CD4-positive, alpha-beta T cell treated with Interleukin-6 at 100 ng/mL for 8 hours (primary cell): ENCODE measurements at places on chromosomes 12 and 14.

- no peak for DNase-seq
Observed at GRCh38 chr14:103550451-103551337, 11.8 kb downstream of the BAG5 start.

DNA sequence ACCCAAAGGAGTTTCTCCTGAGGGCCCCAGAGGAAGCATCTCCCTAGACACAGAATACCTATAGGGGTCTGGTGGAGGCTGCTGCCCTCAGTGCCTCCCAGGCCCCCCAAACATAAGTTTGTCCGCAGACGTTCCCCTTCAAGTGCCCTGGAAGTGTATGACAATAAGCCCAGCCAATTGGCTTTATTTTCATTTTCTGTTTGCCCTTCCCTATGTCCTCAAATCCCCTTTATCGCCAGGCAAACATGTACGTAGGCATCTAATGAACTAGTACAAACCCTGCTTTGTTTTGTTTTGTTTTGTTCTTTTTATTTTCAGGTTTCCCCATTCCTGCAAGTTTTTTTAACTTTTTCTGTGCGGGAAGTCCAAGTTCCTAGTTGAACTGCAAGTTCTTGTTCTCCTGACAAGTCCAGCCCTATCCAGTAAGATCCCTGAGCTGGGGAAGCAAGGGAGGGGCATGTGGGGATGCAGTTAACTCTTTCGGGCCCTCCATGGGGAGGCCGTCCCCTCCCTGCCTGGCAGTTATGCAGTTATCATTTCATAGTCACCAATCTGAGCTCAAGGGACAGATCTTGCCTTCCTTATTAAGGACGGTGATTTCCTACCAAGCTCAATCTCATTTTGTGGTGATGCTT lies 141.9 kb downstream of the KCNA5 start:
- DNase-seq: no peak

DNA sequence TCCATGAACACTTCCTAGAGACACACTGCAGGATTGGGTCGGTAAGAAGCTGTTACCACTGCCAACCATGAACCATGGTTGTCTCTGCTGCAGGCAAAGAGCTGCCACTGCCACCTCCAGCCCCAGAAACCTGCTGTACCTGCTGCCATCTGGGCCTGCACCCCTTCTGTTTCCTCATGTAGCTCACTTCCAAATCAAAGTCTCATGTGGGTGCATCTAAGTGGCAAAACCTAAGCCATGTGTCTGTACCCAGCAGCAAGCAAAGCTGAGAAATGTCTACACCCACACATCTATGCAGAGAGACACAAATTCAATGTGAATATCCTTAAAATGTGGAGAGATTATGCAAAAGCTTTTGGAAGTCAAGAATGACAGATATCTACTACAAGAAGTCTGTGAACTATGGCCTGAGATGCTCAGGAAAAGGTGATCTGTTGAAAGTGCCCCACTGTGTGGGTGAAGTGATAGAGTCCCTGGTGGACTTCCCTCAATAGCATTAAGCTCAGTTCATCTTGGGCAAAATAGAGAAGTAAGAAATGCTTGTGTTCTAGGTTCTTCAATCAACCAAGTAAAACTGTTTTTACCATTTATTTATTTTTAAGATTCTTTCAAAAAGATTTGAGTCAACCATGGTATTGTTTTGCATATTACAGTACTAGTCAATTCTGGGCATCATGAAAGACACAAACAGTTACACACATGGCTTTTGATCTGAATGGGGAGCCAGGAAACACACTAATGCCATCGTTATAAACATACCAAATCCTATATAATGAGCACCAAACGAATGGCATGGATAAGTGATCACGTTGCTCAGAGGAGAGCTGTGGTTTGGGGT lies 64.4 kb downstream of the FOS start:
- DNase-seq: no peak

- DNase-seq: no peak
Observed at GRCh38 chr12:110865521-110865920, 18.7 kb downstream of the CCDC63 start.

DNA sequence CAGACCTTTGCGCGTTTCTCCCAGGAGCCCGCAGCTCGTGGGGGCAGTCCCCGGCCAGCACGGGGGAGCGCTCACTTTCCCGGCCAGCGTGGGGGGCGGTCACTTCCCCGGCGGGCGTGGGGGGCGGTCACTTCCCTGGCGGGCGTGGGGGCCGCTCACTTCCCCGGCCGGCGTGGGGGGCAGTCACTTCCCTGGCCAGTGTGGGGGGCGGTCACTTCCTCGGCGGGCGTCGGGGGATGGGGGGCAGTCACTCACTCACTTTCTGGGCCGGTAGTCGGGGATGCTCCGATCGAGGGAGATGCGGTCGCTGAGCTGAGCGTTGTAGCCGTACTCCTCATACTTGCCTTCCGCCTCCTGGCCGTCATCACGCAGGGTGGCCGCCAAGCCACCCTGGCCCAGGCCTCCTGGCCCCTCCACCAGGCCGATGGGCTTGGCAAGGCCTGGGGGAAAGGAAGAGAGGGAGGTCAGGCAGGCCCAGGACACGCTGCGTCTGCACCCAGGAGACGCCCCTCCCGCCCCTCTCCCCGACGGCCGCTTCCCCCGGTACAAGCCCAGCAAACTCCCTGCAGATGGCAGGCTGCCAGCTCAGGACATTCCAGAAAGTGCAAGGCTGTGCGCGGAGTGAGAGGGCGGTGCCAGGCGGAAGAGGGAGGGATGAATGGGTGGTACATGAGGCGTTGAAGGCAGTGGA lies 43.3 kb downstream of the GALNT9 start:
- no peak for DNase-seq

DNA sequence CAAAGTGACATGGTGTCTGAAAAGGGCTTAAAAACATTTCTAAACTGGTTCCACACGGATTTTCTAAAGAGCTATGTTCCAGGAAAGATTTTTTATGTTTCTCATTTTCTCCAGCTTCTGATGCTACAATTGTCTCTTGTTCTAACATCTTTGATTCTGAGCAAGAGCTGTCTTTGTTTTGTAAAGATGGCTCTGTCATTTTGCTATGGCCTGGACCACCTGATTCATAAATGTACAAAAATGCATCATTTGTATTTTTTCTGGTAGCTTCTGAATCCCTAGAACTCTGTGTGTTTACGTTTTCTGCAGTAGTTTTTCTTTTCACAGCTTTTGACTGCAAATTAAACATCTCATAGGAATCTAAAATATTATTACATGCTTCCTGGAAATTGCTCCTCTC lies 3.2 kb downstream of the MLH3 start:
- no peak for DNase-seq

DNA sequence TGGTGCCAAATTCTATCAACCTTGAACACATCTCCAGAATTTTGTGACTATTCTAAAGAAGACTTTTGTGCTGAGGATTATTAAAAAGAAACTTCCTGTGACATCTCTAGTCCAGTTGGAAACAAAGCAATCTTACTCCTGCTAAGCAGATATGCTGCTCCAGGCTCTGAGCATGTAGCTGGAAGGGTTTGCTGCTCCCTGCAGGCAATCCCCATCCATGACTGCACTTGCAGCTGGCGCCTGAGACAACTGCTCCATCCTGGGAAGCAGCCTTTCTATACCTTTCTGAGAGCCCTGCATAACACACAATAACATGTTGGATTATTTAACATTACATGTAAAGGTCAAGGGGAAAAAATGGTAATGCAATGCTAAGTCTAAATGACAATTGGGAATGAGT lies 105.1 kb downstream of the NDUFA12 start:
- no peak for DNase-seq

DNA sequence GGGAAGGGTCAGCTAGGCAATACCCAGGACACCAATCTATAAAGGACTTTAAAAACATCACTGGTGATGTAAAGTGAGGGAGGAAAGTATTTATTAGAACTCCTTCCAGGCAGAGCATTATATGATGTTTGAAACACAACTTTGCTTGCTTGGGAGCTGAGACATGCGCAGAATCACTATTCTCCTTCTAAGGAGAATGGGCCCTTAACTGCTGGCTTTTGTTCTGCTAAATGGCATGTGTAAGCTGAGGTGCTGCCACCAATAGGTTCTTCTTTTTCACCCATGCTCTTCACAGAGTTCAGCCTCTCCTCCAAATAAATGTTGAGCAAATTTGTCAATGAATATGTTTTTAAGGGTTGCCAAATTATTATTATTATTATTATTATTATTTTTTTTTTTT lies 3.9 kb downstream of the STAC3 start:
- DNase-seq: no peak

DNA sequence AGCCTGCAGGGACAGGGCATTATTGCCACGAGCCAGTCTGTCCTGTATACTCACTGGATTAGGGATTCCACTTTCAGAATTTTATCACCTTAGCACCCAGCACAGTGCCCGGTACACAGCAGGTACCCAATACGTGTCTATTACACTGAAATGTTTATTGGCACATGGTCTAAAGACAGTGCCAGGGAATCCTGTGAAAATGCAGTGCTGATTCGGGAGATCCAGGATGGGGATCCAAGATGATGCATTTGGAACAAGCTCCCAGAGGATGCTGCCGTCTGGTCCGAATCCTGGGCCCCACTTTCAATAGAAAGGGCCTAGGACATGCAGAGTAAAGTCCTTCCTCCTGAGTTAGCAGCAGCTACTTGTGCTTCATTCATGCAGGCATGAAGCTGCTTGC lies 230.7 kb downstream of the CACNA1C start:
- DNase-seq: no peak

GRCh38 chr14:56744016-56744415 lies 66.3 kb downstream of the OTX2 start:
- no peak for DNase-seq

- DNase-seq: no peak
Observed at GRCh38 chr14:67418401-67419191, 6.6 kb upstream of the PLEK2 start.

DNA sequence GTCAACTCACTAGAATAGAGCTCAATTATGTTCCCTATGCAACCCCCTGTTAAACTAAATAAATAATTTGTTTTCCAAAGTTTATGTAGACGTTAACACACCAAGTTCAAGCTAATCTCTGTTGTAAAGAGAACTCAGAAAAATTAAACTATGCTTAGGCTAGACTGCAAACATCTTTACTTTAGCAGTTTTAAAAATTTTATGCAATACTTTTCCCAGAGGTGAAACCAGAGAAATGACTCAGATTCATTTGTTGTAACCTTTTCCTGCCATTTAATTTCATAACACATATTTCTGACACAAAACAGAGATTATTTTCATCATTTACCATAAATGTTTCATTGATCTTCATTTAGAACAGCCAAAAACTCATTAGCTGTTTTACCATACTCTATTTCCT lies 27.4 kb downstream of the ABCC9 start:
- no peak for DNase-seq

- no peak for DNase-seq
Observed at GRCh38 chr12:105982022-105982421, 156.7 kb downstream of the NUAK1 start.

GRCh38 chr14:31118892-31119291 lies 88.7 kb downstream of the HECTD1 start:
- DNase-seq: no peak

GRCh38 chr14:88258021-88258420 lies 65.0 kb downstream of the KCNK10 start:
- DNase-seq: no peak

DNA sequence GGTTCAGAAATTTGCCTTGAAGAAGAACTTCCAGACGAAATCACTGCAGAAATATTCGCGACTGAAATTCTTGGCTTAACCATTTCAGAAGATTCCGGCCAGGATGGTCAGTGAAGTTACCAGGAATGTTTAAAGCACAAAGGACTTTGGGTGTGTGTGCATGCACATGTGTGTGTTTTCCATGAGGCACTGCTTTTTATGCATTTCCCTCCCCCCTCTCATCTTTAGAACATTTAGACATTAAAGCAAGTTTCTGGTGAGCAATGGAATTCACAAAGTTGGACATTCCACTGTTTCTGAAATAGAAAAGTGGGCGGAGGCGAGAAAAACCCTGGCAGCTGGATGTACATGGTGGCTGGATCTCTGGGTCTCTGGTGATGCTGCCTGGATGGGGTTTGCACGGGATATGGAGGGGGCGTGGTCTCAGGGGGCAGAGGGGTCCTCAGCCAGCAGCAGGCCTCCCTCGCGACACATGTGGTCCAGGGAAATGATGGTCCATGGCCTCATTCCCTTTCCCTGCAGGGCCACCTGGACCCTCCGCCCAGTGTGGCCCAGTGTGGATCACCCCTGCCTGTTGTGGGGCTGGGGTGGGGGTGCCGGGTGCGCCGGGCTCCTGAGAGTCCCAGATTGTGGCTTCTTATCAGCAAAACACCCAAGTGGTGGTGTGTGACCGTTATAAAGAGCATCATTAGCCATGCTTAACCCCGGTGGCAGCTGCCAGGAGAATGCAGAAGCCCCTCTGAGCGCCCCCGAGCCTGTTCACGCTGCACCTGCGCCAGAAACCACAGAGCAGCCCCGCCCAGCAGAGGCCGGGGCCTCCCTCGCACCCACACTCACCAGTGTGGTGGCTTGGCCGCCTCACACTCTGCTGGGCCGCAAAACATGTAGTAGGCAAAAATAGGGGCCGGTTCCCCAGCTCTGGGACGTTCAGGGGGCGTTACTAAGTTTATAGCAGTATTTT lies 17.8 kb upstream of the BCL7A start:
- DNase-seq: no peak

DNA sequence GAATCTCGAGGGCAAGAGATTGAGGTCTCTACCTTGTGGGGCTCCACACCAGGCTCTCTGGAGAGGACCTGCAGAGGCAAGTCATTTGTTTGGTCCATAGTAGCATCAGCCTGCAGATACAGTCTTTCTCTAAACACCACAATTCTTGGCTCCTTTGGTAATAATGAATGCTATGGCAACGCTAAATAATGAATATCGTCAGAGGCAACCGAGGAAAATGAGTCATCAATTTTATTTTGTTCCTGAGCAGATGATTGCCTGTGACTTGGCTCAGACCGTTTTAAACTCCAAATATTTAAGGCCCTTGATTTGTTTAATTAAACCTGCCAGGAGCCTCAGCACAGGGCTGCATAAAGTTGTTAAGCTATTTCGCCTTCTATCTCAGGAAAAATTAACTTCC lies 924.1 kb upstream of the TMEM132C start:
- no peak for DNase-seq

- no peak for DNase-seq
Observed at GRCh38 chr12:99436584-99436983, 211.0 kb upstream of the GARIN6 start.

DNA sequence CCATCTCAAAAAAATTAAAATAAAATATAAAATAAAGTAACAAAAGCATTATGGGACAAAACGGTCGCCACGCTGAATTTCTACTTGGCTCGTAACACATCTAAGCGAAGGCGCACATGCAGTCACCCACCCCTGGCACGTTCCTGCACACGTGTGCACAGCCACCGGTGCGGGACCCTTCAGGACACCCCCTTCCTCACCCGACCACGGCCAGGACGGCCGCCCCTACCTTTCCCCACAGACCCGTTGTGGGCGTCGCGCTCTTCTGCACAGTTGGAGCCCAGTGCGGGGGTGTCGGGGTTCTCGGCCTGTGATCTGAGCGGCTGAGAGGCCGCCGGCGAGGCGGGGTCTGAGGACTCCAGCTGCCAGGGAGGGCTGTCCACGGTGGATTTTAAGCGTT lies 44.4 kb upstream of the GPR68 start:
- DNase-seq: no peak
